ENCODE measurements at places on chromosomes 11 and 22.

GRCh38 chr11:71548120-71548519, at the start of gene KRTAP5-9:
TSS of gene KRTAP5-9 (plus strand) at chr11:71548420. CDS start at chr11:71548658, 238 bp downstream.
- no peak for DNase-seq

DNA sequence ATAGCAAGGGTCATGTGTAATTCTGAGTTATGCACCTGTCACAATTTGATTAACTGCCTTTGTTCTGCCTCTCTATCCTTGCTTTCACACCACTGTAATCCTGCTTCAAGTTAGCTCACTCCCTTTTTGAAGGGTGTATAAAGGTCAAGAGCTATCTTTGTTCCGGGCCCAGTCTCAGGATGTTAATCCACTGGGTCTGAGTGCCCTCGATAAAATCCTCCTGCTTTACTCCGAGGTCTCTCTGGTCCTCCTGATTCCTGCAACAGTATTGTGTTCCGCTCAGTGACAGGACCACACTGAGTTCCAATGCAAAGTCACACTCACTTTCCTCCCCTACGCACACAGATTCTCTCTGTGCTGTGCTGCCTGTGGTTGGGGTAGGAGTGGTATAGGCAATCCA, 186.5 kb downstream of the DYNC2H1 start:
- no peak for DNase-seq

- no peak for DNase-seq
Measured at GRCh38 chr11:65448418-65449105, 26.0 kb downstream of the NEAT1 start.

- DNase-seq: no peak
Measured at GRCh38 chr11:62555464-62556107, 9.0 kb upstream of the AHNAK start.

All from AG20443 (cell line).